ENCODE measurements at places on chromosomes 4 and X.

GRCh38 chr4:53349091-53349491, 16.8 kb downstream of the SCFD2 start:
- no peak for DNase-seq

DNA sequence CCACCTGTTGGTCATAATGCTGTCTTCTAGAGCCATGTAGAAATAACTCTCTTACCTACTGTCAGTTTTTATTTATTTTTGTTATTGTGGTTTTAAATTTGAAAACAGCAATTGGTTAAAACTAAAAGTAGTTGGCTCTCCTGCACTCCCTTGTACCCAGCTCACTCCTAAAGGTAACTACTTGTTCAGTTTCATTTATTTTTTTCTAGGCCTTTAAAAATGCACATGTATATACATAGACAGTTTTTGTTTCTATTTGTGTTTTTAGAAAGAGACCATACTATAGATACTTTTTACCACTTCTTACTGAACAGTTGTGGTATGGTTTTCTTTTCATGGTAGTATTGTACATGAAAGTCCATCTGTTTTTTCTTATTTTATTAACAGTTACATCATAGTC, 16.8 kb downstream of the SMAD1 start:
- DNase-seq: no peak

GRCh38 chr4:87068583-87069021, 133.8 kb downstream of the AFF1 start:
- DNase-seq: no peak

GRCh38 chr4:26349496-26349895, 28.7 kb downstream of the RBPJ start:
- DNase-seq: no peak

DNA sequence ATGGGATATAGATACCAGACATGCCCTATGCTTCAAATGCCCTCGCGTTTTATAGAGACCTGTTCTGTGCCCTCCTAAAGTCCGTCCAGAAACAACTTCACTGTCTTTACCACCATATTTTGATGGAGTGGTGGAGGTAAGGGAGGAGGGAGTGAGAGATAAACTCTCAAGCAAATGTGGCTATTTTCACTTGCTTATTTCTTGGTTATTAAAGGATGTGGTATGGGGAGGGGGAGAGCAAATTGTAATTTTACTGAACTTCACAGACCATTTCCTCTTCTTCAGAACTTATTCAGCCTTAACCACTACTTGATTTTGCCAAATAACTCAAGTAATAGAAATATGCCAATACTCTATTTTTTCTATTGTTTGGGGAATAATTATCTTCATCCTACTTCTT, 31.5 kb downstream of the GPR174 start:
- DNase-seq: no peak

- DNase-seq: no peak
These were observed 1419.8 kb downstream of the ADGRL3 start for GRCh38 chr4:62619971-62620370.

DNA sequence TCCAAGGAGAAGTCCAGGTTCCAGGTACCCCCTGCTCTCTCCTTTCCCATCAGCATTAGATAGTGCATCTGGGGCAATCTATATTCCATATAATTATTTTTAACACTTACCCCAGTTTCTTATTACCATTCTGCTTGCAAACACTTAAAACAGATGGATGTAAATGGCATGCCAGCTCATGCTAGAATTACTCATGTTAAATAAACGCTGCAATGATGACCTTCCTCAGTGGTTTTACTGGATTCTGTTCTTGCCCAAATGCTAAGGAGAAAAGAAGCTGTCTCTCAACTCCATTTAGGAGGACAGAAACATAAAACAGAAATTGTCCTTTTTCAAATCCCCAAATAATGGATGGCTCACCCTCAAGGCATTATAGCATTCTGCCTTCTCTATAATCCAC, 161.1 kb downstream of the NLGN4X start:
- DNase-seq: no peak

- DNase-seq: peak; percentile 22
These were observed 9.9 kb downstream of the NSG1 start for GRCh38 chr4:4396628-4397440.

DNA sequence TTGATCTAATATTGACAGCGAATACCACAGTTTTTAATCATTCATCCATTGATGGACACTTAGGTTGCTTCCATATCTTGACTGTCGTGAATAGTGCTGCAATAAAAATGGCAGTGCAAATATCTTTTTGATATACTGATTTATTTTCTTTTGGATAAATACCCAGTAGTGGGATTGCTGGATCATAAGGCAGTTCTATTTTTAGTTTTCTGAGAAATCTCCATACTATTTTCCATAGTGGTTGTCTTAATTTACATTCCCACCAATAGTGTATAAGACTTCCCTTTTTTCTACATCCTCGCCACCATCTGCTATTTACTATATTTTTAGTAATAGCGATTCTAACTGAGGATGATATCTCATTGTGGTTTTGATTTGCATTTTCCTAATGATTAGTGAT, 100.1 kb downstream of the SMARCA1 start:
- DNase-seq: no peak

- DNase-seq: no peak
These were observed 954.4 kb downstream of the FAT4 start for GRCh38 chr4:126269106-126269505.

DNA sequence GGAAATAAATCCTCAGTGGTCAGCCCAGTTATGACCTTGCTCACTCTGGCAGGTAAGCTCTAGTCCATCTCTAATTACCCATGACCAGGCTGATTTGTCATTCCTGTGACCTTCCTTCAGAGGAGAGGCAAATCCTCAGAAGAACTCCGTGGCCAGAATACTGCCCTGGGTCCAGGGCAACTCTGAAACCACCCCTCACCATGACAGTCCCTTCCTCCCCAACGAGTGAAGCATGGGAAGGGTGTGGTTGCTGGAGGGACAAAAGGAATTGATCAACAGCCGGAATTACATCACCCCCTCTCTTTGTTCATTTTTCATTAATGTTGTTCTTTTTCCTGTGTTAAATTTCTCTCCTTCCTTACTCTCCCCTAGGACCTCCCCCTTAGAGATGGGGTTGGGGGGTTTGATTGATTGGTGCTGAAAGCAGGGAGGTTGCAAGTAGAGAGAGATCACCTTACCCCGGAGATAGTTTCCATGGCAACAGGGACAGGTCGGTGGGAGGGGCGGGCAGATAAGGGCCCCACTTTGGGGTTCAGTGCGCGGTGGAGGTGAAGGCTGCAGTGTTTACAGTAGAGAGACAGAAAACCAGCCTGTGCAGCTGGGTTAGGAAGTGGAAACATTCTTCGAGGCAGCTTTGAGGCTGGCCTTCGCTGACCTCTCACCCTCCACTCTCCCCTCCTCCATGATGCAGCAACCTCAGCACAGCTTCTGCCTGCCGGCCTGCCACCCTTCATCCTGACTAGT, 647.4 kb downstream of the BCOR start:
- no peak for DNase-seq

GRCh38 chrX:72142094-72142793, 10.5 kb upstream of the RTL5 start:
- DNase-seq: no peak

- no peak for DNase-seq
These were observed 43.9 kb upstream of the PDLIM5 start for GRCh38 chr4:94407846-94408245.

- no peak for DNase-seq
These were observed 436.7 kb upstream of the AADAT start for GRCh38 chr4:170526471-170526870.

- DNase-seq: no peak
These were observed 31.4 kb downstream of the VSIG4 start for GRCh38 chrX:66008328-66008970.

GRCh38 chrX:74490247-74490646, 69.0 kb downstream of the SLC16A2 start:
- no peak for DNase-seq

DNA sequence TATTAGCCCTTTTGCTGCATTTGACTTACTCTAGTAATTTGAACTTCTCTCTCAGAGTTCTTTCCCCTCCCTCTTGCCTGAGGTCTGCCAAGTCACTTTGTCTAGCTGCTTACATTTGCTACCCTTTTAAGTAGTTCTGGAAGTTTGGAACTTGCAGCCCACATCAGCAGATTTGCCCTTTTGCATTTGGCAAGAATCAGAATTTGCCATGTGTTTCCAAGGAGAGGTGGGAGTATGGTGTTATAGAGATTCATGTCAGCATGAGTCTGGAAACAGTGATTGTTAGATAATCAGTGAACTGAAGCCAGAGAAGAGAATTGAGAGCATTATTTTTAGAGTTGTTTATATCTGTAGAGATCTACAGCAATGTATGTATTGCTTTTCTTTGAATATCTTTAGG, 52.1 kb downstream of the KLHL34 start:
- DNase-seq: no peak

- no peak for DNase-seq
These were observed 254.6 kb downstream of the DCTD start for GRCh38 chr4:182662551-182662950.

DNA sequence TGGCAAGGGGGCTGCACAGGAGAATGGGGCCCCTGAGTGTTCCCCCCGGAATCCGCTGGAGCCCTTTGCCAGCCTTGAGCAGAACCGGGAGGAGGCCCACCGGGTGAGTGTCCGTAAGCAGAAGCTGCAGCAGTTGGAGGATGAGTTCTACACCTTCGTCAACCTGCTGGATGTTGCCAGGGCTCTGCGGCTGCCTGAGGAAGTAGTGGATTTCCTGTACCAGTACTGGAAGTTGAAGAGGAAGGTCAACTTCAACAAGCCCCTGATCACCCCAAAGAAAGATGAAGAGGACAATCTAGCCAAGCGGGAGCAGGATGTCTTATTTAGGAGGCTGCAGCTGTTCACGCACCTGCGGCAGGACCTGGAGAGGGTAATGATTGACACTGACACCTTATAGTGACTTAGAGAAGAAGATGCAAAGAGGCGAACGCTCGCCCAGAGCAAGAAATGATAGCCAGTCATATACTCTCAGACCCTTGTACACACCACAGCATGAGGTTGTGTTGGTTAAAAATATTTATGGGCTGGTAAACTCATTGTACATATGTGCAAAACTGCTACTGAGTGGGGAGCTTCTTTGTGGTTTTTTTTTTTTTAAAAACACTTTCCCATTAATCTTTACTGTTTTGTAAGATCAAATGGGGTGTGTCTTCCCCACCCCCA, 52.5 kb downstream of the JADE1 start:
- DNase-seq: no peak

DNA sequence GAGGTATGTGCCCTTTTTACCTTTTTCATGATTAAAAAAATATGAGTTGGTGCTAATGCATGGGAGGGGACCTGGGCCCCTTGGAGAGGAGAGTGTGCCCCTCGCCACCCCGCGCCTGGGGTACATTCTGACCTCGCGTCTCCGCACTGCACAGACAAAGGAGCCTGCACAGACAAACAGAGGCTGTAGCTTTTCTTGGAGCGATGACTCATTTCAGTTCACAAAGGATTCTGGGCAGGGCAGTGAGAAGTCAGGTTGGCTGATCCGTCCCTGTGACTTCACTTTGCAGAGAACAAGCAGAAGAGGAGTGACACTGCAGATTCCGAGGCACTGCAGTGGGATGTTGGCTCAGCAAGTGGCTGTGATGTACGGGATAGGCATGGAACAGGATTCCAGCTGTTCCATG, 82.9 kb downstream of the STOX2 start:
- DNase-seq: peak; percentile 54

- DNase-seq: no peak
These were observed 26.8 kb upstream of the PPP2R2C start for GRCh38 chr4:6499238-6499600.

DNA sequence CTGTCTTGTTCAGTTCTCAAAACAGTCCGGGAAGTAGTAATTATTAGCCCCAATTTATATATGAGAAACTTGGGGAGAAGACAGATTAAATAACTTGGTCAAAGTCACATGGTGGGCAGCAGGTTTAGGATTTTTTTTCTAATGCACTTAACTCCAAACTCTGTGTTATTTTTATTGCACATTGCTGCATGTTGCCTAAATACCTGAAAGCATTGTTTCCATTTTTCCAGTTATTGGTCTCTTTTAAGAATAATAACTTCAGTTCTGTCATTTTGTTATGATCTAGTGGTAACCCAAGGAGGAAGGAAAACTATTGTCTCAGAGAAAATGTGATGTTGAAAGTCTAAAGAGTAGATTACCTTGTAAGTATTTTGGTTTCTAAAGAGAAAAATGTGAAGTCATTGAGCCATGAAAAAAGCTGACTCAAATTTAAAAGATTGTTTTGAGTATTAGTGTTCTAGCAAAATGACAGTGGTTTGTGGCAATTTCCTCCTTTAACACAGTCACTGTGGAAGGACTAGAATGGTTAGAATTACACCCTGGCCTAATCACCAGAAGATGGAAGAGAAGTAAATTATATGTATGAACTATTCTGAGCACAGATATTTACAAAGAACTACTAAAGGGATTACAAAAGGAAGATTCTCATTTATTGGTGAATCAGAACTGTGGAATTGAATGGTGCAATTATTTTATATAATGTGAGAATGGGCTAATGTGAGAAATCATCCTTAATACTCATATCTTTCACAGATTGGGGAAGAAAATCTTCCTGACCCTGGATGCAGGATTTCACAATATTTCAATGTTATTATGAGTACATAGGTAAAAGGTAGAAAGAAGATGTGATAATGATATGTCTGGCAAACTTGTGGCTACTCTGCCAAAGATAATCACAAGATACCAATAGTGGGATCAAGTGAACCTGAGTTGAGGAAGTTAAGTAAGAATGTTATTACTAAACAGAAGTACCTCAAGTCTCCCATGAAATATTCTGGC, 21.7 kb upstream of the CXCL8 start:
- DNase-seq: no peak

DNA sequence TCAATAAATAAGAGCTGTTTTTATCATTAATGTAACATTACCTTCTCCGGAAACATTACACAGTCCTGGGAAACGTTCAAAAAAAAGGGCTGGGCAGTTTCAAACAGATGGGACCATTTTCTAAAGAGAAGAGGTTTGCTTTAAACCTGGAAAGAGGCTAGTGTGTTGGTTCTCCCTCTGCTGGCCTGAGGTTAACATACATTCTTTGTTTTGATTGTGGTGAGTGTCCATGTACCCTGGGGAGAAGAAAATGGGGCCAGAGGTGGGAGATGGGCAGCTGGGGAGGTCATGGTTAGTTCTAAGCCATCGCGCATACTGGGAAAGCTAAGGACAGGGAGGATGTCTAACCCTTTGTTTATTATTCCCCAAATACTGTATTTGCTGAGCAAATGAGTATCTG, 194.7 kb downstream of the CPEB2 start:
- peak; percentile 40 for DNase-seq

GRCh38 chr4:134343081-134343480, 141.5 kb upstream of the PABPC4L start:
- no peak for DNase-seq

- no peak for DNase-seq
These were observed 62.1 kb upstream of the KLF3 start for GRCh38 chr4:38601916-38602291.
